Stimulated activated CD4-positive, alpha-beta T cell treated with anti-CD3 and anti-CD28 coated beads, TNF-alpha, amount 100 ng/mL, for 1 hour (primary cell): ENCODE measurements at places on chromosomes 11 and 22.

- no peak for DNase-seq
These were observed 5.1 kb downstream of the MOB2 start for GRCh38 chr11:1481483-1481825.

DNA sequence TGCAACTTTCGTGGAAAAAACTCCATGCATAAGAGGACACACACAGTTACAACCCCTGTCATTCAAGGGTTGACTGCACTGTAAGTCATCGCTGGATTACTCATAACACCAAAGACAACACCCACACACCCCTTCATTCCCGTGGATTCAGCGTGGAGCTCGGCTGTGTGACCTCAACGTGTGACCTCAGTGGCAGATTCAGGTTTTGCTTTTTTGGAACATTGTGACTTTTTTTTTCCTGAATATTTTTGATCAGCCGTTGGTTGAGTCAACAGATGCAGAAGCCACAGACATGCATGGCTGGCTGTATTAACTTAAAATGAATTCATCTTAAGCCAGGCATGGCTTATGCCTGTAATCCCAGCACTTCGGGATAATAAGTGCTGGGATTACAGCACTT lies 19.7 kb upstream of the MUC5AC start:
- no peak for DNase-seq

GRCh38 chr11:134880788-134881187 lies 468.7 kb upstream of the B3GAT1 start:
- no peak for DNase-seq

DNA sequence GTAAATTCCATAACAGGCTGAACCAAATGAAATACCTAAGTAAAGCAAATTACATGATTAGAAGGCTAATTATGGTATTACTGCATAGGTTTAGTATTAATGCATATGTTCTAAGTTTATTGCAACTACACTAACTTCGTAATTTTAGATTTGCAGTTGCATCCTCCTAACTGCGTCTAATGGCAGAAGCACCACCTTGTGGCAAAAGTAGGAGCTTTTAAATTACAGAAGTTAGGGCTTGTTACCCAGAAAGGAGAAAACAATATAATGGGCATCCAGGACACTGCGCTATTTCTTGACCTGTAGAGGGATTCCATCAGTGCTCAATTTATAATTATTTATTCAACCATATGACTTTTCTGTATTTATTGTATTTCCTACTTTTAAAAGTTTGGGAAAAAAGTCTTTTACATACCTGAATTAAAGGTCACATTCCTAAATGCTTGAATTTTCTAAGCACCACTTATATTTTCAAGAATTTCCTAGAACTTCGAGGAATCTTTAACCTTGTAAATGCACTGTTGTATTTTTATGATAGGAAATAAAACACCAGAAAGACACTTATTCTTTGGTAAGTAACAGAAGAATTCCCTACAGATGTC lies 16.3 kb upstream of the GPR83 start:
- no peak for DNase-seq

GRCh38 chr11:10109806-10110205 lies 184.2 kb downstream of the SBF2 start:
- DNase-seq, result no peak

GRCh38 chr11:18472587-18472986 lies 16.9 kb downstream of the LDHAL6A start:
- no peak for DNase-seq

DNA sequence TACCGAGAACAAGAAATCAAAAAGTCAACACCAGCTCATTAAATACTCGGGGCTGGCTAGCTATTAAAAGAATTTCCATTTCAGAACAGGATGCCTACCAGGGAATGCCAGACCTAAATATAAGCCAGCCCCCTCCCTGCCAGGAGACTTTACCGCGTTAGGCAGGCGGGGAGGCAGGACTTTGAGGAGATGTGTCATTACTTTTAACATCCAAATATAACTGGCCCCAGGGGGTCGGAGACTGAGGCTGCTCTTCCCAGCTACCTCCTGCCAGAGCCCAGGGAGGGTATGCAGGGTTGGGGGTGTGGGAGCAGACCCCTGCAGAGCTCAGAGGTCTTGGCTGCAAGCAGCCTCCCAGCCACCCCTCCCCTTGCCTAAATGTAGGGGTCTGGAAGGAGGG lies 183.5 kb downstream of the DSCAML1 start:
- DNase-seq, result no peak

DNA sequence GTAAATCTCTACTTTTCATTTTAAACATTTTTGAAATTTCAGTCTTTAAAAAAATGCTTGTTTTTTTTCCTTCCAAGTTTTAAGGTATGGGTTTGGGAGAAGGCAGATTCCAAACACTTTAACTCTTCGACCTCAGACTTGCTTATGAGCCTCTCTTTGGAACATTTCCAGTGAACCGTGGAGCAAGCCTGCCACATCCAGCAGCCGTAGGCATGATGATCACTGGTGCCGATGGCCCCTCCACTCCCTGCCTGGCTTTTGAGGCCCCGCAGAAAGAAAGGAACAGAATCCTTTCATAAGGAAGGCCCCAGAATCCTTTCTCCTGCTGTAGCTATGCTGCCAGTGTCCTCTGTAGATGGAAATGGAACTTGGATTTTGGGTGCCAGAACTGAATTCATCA lies 50.7 kb downstream of the BMAL1 start:
- no peak for DNase-seq

DNA sequence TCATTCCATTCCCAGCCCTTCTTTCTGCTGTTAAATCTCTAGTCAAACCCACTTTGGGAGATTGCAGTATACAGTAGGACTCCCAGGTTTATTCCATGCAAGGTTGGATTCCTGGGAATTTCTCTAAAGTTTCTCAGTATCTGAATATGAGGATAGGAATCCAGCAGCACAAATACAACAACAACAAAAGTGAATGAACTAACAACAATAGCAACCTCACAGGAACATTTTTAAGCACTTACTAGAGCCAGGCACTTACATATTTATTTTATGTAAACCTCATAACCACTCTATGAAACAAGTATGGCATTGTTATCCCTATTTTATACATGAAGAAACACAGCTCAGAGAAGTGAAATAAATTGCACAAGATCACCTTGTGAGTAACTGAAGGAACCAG lies 1.9 kb downstream of the MMP7 start:
- DNase-seq, result no peak

DNA sequence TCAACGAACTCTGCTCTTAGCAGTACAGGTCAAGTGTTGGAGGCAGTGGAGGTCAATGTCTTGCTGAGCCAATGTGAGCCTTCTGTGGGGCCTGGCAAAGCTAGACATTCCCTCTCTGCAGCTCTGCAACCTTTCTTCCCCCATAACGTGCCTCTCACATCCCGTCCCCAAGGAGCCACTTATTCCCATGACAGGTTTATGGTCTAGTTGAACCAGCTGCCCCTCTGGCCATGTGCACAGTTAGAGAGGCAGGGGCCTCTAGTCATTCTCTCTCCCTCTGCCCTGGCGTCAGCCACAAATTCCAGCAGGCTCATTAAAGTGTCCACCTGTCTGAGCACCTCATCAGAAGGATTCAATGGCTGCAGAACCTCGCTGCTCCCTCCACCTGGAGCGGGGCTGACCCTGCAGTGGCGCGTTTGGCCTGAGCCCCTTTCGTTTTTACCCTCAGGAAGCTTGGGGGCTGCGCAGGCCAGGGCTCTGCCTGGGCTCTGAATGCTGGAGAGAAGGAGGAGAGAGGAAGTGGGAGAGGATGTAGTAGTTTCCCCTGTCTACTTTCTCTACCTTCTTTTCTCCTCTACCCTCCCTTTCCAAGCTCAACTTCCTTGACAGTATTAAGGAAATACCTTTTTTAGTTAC lies 302.1 kb upstream of the B3GAT1 start:
- DNase-seq, result no peak

- no peak for DNase-seq
These were observed 446.6 kb downstream of the BUD13 start for GRCh38 chr11:116326146-116326545.

- no peak for DNase-seq
These were observed 127.4 kb downstream of the LARGE1 start for GRCh38 chr22:33792832-33793231.

- peak; percentile 42 for DNase-seq
These were observed 2.1 kb upstream of the CPT1A start for GRCh38 chr11:68843703-68844312.

DNA sequence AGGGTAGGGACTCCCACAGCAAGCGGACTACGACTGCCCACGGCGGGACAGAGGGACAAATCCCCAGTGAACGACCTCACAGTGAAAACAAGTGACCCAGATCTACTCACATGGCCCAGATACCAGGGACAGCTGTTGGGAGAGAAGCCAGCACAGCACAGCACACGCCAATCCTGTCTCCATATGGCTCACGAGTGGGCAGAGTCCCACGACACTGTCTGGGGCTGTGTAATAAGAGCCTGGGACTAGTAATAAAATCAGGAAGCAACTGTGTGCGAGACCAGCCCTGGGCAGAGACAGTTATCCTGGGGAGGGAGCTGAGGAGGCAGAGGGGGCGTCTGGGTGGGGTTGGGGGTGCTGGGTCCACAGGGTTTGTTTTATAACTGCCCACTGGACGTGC lies 385.0 kb downstream of the CTTN start:
- DNase-seq, result no peak

GRCh38 chr11:33160136-33160535 lies 1.1 kb downstream of the CSTF3 start:
- no peak for DNase-seq

- DNase-seq, result no peak
These were observed 337 bp downstream of the OR52B6 start for GRCh38 chr11:5581014-5581413.
